ENCODE measurements at places on chromosomes 1 and 21.

DNA sequence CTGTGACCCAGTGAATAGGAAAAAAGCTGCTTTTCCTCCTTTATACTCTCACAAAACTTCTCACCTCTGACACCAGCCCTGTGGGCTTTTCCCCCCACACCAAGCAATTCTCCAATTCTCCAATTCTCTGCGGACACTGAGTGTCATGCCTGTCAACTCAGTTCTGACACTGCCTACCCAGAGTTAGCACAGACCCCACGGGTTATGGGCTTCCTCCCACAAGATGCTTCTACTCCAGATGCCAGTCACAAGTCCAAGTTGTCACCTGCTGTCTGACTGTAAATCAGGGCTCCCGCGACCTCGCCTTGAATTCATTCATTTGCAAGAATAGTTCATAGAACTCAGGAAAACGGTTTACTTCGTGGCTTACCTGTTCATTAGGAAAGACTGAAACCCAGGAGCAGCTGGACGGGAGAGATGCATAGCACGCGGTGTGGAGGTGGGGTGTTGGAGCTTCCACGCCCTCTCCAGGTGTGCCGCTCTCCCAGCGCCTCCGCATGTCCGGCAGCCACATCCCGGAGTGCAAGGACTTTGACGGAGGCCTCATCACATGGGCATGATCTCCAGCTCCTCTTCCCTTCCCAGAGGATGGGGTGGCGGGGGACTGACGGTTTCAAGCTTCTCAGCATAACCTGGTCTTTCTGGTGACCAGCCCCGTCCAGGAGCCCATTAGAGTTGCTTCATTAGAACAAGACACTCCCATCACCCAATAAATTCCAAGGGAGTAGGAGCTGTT lies 154.7 kb downstream of the PGBD5 start:
- no peak for DNase-seq

DNA sequence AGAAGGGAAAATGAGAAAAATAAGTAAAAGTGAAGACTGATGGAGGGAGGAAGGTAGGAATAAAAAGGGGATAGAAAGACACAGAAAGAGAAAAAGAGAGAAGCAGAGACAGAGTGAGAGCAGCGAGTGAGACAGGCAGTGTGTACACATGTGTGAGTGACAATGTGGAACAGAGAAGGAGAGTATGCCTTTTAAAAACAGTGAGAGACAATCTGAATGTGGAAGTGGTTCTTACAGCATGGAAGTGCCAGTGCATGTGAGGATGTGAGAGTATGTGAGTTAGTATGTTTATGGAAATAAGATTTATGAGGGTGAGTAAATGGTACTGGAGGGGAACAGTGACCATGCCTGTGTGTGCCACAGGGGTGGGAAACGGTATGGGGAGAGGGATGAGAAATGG lies 1.2 kb downstream of the NEGR1 start:
- DNase-seq, result no peak

GRCh38 chr1:23013657-23014056 lies 2.0 kb downstream of the TEX46 start:
- DNase-seq, result no peak

DNA sequence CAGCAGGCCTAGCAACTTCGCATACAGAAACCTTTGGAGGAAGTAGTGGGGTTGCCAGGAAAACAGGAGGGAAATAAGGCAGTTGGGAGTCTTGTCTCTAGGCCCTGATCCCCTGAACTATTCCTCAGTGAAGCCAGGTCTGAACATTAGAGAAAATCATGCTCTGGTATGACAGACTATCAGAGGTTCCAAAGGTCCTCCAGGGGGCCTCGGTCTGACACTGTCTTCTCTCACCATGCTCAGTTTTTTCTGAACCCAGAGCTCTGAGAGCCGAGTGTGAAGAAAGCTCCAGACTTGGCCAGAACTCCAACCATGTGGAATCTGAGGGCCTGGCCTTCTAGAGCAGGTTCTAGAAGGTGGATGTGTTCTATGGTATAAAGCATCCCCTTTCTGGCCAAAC lies 4.0 kb downstream of the TOMM40L start:
- DNase-seq, result no peak

- no peak for DNase-seq
These were observed 54.7 kb downstream of the NDUFS5 start for GRCh38 chr1:39080831-39081270.

GRCh38 chr1:11374748-11375110 lies 101.7 kb downstream of the UBIAD1 start:
- DNase-seq, result no peak

DNA sequence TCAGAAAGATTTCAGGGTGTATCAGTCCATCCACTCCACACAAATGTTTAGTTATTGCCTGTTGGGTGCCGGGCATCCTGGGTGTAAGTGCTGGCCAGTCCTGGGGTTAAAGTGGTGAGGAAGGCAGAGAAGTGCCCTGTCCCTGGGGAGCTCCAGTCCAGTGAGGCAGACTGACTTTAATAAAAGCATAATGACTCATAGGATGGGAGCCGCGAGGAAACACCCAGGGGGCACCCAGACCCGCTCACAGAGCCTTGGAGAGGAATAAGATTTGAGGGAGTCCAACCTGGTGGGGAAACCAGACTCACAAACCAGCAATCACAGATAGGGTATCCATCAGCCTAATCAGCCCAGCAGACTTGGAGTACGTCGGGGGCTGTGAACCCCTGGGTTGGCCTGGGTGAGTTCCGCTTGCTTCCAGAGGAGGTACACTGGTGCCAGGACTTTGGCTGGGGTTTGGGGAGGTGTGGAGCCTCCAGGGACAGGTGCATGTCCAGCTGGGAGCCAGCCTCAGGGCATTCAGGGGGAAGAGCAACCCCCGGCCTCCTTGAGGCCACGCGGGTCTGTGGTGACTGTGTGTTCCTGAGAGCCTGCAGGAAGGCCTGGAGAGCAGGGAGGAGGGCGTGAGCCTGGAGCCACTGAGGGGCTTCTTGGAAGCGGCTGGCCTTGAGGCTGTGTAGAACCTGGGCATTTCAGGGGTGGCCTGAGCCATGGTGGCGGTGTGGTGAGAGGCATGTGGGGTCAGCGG lies 3.7 kb downstream of the PEAR1 start:
- DNase-seq, result no peak
